ENCODE measurements at places on chromosomes 5 and 9.

GRCh38 chr5:56412601-56413379, 179.7 kb upstream of the ANKRD55 start:
- DNase-seq, result no peak

- peak; percentile 4 for DNase-seq
Observed at GRCh38 chr5:101091902-101092301, 188.8 kb upstream of the ST8SIA4 start.

GRCh38 chr5:10607666-10608073, 43.8 kb downstream of the ANKRD33B start:
- no peak for DNase-seq

DNA sequence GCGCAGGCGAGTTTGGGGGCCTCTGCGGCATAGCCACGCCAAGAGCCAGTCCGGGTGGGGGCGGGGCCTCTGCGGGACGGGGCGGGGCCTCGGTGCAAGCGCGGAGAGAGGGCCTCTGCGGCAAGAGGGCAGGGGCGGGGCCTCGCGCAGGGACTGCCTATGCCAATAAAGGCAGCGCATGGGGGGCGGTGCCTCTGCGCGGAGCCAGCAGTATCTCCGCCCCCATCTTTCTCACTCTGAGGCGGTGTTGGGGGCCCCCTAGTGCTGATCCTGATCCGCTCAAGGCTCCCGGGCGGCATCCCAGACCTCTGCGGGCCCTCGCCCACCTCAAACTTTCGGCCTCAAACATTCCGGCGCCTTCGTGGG, 9.2 kb upstream of the GPRIN1 start:
- DNase-seq, result no peak

- DNase-seq, result no peak
Observed at GRCh38 chr5:132029609-132030330, 18.3 kb upstream of the ACSL6 start.

DNA sequence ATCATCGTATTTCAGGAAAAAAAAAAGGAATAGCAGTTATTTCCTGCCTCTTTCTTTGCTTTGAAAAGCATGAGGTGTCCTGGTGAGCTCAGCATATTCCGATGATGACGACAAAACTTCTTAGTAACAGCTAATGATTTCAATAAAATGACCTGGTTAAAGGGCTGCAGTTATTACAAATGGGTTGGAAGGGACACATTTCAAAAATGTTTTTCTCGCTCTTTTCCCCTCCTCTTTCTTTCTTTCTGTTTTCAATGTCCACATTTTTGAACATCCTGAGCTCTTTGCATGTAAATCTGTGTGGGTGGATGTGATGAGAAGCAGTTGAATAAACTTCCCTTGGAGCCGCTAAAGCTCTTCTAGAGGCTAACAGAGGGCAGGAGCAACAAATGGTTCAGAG, 186.8 kb upstream of the SLC27A6 start:
- no peak for DNase-seq

- DNase-seq, result no peak
Observed at GRCh38 chr5:131264451-131265099, 722 bp downstream of the CDC42SE2 start.

DNA sequence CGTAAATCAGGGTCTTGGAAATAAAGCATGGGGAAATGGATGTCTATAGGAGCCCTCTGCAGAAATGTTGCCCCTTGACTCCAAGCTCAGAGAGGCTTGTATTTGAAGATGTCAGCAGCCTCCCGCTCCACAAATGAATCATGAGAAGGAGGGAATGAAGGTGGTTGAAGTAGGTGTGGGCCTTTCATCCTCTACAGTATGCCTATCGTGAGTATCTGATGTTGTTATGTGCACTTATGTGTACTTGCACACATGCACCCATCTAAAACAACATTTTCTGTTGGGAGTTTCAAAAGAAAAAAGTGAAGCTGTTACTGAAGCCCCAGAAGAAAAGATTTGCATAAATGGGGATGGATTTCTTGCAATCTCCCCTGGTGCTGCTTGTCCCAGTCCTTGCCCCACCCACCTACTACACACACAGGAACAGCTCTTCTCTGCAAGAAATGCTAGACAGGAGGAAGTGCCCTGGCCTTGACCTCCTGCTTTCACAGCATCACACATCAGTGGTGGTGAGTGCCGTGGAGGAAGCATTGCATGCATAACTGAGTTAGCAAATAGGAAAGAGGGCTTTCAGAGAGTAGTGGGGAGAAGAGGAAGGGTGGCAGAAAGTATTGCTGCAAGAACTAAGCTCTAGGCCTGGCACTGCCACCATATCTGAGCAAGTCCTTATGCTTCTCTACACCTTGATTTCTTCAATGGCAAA, 156.1 kb downstream of the SNX18 start:
- no peak for DNase-seq

DNA sequence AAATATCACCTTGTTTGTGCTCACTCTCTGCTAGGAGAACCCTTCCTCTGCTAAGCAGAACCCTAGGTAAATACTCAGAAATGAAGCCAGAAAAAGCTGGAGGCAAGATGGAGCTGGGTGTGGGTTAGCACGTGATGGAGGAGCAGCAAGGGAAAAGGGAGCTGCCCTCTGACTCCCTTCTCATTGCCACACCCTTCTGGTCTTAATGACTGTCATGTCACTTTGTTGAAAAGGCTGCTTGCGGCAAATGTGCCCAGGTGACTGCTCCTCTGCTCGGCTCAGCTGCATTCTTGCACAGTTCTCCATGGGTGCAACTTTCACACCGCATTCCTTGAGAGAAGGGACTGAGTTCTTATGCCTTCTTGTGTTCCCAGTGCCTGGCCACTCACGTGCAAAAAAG, 36.4 kb upstream of the TBC1D2 start:
- no peak for DNase-seq

DNA sequence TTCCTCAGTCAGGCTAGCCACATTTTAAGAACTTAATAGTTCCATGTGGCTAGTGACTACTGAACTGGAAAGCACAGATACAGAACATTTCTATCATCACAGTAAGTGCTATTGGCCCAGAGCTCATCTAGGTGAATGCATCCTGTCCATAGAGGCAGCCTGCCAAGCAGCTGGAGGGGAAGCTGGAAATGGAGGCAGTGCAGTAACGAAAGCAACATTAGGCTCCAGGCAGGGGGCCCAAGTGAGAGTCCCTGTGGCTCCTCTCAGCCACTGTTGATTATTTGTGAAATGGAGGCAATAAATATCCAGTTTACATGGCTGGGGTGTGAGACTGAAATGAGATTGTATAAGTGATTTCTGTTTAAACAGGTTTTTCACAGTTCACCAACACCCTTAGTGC, 227.2 kb upstream of the KLF9 start:
- no peak for DNase-seq

DNA sequence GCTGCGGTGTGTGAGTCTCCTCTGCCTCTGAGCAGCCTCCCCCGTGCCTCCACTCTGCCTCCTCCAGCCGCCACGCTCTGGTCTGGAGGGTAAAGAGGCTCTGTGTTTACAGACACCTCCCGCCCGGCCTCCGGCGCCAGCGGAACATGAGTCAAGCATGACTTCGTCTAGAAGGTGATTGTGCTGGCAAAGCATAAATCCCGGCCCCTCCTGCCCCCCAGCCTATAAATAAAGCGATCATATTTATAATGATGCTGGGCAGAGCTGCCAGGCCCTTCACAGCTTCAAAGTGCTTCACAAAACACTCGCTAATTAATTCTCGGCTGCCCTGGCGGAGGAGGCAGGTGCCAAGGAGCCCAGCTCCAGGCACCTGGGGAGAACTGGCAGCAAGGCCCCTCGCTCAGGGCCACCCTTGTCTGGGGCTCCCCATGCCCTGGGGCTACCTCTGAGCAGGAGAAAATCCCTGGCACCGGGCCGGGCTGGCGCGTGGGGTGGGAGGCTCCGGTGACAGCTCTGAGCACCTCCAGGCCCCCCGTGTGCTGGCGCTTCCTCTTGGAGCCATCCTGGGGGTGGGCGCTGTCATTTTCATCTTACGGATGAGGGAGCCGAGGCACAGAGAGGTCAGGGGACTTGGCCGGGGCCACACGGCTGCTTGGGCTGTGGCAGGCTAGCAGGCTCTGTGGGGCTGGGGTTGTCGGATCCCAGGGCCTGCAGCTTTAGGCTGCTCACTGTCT, 87.8 kb downstream of the RXRA start:
- DNase-seq, result peak; percentile 88

Data from RCC 7860 (cell line).